ENCODE measurements at places on chromosomes 7 and 10.

DNA sequence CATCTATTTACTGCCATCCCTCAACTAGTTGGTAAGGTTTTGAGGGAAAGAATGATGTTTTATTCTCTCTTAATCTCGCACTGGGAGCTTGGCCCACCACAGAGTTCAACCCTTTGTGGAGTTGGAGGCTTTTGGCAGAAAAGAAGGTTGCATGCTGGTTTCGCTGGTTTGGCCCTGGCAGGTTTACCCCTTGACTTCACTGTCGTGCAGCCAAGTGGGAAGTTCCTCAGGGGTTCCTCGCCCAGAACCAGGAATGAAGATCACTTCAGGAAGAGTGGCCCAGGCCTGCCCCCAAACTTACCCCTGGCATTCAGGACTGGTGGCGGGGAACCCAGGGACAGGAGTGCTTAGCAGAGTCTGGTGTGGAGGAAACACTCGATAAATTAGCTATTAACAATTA is 103.1 kb upstream of the LYZL2 start:
- no peak for DNase-seq

- peak; percentile 91 for DNase-seq
Observed at GRCh38 chr7:2670720-2671391, 17.1 kb upstream of the AMZ1 start.

GRCh38 chr10:112243713-112244112 is 39.5 kb upstream of the TECTB start:
- no peak for DNase-seq

GRCh38 chr7:73359306-73359705 is 31.3 kb downstream of the FKBP6 start:
- peak; percentile 15 for DNase-seq

DNA sequence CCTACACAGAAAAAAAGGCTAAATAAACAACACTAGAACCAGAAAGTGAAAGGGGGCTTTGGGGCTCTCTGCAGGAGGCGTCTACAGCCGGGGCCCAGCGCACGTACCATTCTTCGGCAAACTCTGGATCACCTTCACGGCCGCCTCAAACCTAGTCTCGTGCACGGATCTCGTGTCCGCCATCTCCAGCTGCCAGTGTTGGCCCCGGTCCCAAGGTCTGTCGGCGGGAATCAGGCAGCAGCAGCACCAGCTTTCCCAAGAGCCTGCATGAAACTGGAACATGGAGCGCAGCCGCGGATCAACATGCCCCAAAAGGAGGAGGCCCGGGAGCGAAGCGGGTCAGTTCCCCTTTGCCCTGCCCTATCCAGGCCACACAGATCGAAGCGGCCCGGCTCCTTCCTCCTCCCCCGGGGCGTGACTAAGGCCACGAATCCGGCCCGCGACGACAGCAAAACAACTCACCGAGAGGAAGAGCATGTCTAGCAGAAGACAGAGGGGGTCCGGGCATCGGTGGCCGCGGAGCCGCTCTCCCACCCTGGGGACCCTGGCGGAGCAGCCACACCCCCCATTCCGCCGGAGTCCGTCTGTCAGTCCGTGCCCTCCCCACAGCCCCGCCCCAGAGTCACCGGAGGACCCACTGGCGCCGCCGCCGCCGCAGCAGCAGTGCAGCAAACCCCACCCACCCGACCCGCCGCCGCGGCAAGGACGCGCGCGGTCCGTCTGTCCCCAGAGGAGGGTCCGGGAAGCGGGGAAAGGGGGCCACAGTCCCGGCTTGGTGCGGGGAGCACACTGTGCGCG is at the start of gene ACBD5:
Gene ACBD5, minus strand, starts transcription at position 586 of the 798 bp plus-strand sequence. Its CDS starts 109 bp downstream, at position 477.
- DNase-seq = peak; percentile 82

DNA sequence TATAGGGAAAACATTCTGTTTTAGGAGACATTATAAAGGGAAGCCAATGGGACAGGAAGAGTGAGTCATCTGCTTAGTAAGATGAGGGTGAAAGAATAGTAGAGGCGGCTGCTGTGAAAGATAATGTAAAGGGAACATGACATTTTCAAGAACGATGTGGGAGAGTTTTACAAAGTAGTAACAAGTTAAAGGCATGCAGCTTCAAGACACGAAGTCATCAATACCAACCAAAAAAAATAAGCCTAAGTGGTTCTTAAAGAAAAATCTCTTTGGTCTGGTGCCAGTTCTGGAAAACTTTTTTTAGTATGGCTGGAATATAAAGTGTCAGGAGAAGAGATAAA is 6.1 kb downstream of the GSTO1 start:
- no peak for DNase-seq

GRCh38 chr7:131764143-131764775 is 207.8 kb upstream of the PODXL start:
- no peak for DNase-seq

GRCh38 chr7:138608275-138608674 is 92.9 kb downstream of the SVOPL start:
- peak; percentile 22 for DNase-seq

- DNase-seq = no peak
Observed at GRCh38 chr10:107059068-107059804, 105.3 kb downstream of the SORCS1 start.

GRCh38 chr10:133124357-133125211 is 35.4 kb upstream of the KNDC1 start:
- DNase-seq = no peak

- no peak for DNase-seq
Observed at GRCh38 chr10:123272171-123272570, 118.0 kb downstream of the BUB3 start.

- no peak for DNase-seq
Observed at GRCh38 chr10:51048792-51049191, 25.5 kb upstream of the PRKG1 start.

DNA sequence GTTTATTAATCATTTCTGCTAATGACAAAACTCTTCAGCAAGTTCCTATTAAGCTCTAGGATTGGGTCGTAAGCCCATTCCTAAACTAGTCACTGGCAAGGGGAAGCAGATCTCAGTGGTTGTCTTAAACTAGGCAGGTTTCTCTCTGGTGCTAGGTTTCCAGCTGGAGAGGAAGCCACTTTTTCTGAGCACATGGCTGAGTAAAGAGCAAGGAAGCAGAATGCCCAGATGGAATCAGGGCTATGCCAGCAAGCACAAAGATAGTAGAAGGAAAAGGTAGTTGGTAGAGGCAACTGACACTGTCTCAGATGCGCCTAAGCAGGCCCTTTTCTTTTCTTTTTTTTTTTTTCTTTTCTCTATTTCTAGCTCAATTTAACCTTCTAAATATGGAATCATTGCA is 224.9 kb downstream of the EXOC4 start:
- no peak for DNase-seq

- DNase-seq = no peak
Observed at GRCh38 chr10:30747633-30748032, 118.1 kb upstream of the LYZL2 start.

GRCh38 chr7:26863518-26864308 is 677 bp downstream of the SKAP2 start:
- peak; percentile 44 for DNase-seq

- DNase-seq = no peak
Observed at GRCh38 chr10:76436401-76436811, 1005.0 kb downstream of the LRMDA start.

- DNase-seq = no peak
Observed at GRCh38 chr10:75079436-75080083, 31.9 kb upstream of the SAMD8 start.

DNA sequence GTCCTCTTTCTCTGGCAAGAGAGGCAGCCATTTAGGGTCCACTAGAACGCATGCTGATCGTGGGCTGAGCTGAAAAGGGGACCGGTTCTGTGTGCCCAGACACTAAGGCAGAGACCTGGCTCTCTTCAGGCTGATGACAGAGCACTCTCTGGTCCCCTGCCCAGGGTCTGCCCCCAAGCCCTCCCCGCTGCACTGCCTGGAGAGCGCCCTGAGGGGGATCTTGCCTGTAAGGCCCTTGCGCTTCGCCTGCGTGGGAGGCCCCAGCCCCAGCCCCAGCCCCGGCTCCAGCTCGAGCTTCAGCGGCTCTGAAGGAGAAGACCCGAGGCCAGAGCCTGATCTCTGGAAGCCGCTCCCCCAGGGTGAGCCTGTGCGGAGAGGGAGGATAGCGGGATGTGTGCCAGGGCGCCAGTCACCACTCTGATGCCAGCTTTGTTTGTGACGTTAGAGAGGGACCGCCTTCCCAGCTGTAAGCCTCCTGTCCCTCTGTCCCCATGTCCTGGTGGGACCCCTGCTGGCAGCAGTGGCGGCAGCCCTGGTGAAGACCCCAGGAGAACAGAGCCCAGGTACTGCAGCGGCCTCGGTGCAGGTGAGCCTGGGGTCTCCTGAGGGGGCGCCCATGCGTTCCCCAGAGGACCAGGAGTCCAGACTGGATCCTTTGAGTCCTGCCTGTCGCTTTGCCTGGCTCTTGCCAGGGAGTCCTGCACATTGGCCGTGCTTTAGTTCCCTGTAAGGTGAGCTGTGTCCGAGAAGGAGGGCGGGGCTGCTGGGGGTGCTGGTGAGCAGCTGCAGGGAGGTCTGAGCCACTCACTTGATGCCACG is 43.2 kb downstream of the ZNF467 start:
- no peak for DNase-seq

DNA sequence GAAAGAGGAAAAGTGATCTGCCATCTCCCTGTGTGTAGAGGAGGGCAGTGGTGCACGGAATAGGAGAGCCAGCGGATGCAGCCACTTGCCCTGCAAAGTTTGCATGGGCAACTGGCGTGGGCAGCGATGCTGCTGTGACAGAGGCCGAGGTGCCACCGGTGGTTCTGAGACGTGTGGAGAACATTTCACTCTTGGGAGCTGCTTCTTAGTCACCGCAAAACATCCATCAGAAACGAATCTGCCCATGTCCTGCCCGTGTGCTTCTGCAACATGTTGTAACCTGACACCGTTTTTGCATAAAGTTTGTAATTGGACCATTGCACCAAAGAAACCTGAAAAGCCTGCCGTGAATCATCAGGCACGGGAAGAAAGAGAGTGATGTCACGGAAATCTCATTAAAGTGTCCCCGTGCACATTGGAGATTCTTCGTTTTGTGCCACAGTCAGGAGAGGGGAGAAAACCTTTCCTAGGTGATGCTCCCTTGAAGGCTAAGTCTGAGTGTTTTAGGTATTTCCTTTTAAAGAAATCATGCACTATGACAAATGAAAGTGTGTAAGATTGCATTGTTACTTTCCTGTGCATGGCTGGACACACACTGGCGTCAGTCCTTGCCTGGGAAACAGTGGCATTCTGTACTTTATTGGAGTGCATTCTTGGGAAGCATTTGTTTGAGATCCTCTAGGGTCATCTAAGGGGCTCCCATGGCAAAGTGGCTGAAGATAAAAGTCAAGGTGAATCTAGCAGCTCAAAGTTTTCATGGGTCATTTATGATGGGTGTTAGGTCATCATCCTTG is 302.6 kb downstream of the KLF6 start:
- peak; percentile 36 for DNase-seq

DNA sequence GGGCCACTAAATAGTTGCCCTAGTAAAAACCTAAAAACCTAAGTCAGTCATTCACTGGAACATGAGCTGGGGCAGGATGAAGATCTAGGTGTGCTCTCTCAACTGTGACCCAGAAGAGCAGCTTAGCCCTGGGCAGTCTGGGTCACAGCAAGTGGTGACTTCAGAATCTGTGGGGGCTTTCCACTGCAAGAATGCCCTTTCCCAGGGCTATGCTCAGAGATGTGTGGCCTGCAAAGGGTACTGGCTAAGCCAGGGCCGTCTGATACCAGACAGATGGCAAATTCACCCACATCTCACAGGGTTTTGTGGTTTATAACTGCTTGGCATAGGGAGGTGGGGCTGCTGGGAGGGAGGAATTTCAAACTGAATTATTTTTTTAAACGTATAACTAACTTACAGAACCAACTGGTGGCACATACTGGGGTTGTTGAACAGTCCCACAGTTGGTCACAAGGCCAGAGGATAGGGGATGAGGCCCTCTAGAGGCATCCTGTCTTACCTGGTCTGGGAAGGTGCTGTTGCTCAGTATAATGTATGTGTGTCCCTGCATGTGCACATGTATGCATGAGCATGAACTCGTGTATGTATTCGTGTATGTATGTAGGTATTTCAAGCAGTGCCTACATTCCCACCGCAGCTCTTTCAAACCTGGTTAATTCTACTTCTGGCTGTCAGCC is 63.2 kb downstream of the PRPF18 start:
- DNase-seq = no peak

DNA sequence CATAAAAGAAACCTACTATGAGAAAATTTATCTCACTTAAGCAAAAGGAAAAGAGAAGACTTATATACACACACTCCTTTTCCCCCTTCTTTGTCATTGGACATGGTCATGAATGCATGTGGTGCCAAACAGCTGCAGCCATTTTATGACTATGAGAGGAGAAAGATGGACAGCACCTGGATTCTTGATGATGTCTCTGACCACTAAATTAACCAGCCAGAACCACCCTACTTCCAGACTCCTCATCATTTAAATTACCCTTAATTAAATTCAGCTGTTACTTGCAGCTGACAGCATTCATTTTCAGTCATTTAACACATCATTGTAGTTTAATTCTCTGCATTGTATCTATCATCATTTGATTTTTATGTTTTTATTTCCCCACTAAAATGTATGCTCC is 379.0 kb upstream of the HPS1 start:
- DNase-seq = no peak

GRCh38 chr10:96832721-96833219 is 672 bp downstream of the LCOR start:
- DNase-seq = peak; percentile 94

DNA sequence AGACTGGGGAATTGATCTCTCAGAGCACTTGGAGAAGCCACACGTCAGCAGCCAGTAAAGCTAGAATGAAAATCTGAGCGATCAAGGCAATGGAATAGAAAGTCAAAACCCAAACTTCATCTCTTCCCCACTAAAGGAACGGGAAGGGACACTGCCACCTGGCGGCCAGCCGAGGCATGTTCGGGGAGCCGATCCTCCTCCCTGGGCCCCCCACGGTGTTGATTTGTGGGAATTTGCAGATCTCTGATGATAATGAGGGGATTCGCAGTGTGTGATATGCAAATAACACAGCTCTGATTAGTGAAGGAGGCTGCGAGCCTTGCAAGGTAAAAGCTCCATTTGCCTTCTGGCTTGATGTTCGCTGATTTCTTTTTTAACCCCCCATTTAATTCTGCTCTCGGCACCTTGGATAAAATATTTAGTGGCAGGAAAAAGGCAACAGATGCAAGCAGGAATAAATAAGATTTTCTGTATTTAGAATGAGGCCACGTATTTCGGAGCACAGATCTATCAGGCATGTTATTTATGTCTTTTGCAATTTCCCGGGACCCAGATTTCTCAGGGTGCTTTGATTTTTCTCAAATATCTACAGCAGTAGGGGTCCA is 258.6 kb downstream of the PAXIP1 start:
- DNase-seq = peak; percentile 73
